ENCODE measurements at places on chromosomes 1 and 21.

DNA sequence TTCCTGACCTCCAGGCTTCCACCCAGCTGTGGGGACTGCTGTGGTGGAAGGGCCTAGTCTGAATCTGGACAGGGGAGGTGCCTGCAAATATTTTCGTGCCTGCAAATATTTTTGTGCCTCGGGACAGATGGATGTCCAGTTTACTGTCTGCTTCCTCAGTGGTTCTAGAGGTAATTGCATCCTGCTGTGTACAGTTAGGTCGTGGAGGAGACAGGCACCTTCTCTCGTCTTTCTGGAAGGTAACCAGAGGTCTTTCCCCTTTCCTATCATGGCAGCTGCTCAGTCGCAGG lies 53.8 kb upstream of the TINAGL1 start:
- DNase-seq: no peak

DNA sequence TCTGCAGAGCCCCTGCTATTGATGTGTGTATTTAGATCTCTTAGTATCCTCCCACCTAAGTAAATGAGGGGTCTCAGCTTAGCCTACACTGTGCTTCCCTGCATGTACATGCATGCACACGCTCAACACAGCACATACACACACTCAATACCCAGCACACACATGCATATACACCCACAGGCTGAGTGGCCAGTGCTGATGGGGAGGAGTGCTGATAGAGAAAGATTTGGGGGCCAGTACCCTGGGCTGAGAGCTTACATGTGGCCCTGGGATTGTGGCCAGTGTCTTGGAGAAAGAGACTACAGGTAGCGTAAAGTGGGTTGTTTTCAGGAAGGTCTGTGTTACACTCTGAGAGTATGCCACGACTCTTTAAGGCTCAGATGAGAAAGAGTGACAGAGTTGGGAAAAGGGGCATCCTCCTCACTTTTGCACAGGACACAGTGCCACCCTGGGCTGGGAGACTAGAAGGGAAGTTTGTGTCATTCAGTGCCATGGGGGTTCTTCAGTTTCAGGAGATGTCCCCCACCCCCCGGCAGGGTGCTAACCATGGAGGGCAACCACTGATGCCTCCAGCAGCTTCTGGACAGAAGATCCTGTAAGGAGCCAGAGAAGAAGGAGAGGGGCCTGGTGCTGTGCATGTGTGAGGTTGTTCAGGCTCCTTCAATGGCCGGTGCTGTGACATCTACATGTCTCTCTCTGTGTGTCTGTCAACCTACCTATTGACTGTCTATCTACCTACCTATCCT lies 166.8 kb downstream of the RHOU start:
- DNase-seq: no peak

- no peak for DNase-seq
Observed at GRCh38 chr1:206739411-206740076, 31.0 kb upstream of the IL19 start.

DNA sequence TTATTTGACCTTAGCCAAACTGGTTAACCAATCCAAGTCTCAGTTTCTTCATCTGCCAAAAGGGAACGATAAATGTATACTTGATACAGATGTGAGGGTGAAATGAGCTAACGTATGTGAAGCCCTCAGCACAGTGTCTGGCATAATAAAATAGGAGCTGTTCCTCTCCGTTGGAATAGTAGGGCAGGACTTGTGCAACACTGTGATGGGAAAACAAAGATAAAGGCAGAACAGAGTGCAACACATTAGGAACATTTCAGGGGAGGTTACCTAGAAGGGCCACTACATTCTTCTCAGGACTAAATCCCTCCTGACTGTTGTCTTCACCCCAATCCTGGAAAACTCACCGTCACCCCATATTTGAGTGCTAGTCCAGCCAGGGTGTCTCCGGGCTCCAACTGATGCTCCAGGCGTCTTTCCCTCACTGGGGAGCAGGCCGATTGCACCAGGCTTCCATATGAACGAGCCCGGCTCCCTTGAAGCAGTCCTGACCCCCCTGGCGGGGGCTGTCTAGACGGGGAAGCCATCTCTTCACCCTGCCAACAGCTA lies 896 bp downstream of the LYSMD1 start:
- no peak for DNase-seq

GRCh38 chr1:160161965-160162705 lies 10.7 kb downstream of the ATP1A4 start:
- DNase-seq: no peak

- no peak for DNase-seq
Observed at GRCh38 chr1:67716800-67717199, 31.8 kb downstream of the GADD45A start.

DNA sequence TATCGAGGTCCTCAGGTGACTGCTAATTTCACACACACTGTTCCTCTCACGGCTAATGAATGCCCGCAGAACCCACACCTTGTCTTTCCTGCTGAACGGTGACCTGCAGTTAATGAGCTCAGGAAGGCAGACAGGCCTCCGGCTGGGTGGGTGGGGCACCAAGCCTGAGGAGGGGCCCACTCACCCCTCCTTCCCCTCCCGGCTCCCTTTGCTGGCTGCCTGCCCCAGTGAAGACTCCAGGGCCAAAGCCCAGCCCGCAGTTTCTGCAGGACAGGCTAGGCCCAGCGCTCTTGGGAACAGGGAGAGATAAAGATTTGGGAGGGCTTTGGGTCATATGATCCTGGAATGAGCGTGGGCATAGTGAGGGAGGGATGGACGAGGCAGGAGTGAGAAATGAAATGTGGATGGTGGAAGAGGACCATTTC lies 26.4 kb downstream of the FOXO6 start:
- DNase-seq: no peak

DNA sequence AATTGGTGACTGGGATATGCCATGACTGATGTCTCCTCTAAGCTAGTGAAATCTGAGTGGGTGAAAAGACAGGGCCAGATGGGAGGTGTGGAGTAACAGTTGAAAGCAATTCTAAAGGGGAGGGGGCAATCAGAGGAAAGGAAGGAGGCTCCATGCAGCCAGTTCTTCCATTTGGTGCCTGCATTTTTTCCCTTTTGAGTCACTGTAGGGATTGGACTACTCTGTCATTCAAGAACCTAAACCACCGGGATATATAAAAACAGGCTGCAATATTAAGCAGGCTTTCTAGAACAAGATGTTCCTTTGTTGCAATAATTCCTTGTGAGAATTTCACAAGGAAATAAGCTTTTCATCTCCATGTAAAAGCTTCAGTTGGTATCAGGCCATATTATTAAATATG lies 18.3 kb downstream of the CLIC6 start:
- DNase-seq: no peak

DNA sequence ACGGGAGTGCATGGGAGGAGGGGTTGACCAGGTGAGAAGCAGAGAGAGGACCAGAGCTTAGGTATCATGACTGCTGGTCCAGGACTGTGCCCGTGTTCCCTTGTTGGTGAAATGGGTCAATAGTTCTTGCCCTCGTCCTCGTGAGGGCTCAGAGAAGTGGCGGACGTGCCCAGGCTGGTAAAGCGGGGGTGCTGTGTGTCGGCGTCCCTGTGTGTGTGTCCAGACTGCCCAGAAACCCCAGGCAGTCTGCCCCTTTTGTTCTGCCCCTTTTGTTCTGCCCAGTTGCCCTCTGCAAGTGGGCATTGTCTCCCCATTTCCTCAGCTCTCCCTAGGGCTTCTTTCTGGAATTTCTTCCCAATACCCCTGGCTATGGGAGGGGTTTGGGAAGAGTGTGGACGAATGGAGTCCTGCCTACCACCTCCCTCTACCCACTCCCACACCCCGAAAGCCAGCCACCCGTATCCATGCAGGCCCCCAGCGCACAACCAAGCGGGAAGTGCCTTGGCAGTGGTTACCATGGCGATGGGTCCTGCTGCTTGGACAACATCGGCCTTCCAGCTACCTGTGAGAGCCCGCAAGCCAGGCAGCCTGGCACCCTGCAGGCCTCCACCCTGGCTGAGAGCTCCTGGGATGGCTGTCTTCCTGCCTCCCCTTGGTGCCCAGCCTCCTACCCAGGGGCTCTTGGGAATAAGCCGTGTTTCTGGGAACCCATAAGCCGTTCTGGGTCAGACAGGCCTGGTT lies 34.7 kb downstream of the ACOT11 start:
- DNase-seq: no peak

- DNase-seq: no peak
Observed at GRCh38 chr21:34129901-34130715, 56.7 kb downstream of the MRPS6 start.
